NCI-H1417 treated with DMSO at 0.1 percent for 48 hours (cell line): ENCODE measurements at places on chromosomes 2 and 18.
A peak's percentile ranks its signal among the peaks of the same experiment; 100 is the strongest.

GRCh38 chr2:181431674-181432073 is 25.5 kb upstream of the ITGA4 start:
- no peak for DNase-seq

GRCh38 chr2:241216211-241216761 is 27.8 kb downstream of the ANO7 start:
- DNase-seq = no peak

DNA sequence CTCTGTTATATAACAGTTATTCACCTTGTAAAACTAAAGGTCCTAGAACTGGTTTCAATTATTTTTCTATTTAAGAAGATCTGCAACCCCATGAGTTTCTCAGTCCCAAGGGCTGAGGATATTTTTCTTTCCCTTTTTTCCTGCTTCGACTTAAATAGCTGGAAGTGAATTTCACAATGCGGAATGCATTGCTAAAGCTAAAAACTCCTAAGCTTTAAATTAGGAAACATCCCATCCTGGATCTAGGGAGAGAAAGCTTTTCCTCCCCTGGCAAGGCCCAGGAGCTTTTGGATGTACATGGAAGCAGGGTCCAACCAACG is 1.4 kb downstream of the RFX8 start:
- DNase-seq = no peak

DNA sequence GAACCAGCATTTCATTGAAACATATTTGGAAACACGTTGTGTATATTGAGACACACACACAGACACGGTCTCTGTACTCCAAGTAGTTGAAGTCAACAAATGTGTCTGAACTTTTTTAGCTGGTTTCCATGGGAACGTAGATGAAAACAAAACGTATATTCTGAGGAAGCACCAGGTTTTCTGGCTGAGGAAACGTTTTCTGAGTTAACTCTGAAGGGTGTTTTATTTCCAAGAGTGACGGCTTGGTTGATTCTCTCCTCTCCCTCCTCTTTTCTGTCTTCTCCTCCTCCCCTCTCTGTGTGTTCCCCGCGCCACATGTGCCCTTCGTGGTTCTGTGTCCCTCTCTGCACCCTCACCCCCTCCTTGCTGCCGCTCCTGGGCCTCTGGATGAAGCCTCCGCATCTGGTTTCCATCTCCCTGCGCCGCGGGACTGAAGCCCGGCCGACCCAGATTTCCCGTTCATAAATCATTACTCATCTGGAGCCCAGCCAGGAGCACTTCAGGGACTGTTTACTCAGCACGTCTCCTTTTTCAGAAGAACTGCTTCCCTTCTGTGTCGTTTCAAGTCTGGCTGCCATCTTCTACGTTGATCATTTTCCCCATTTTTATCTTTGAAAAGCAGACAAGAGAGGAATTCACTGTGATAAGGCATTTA is 122.7 kb downstream of the COL6A3 start:
- DNase-seq = peak; percentile 59

GRCh38 chr2:99472600-99472960 is 17.2 kb downstream of the REV1 start:
- no peak for DNase-seq

DNA sequence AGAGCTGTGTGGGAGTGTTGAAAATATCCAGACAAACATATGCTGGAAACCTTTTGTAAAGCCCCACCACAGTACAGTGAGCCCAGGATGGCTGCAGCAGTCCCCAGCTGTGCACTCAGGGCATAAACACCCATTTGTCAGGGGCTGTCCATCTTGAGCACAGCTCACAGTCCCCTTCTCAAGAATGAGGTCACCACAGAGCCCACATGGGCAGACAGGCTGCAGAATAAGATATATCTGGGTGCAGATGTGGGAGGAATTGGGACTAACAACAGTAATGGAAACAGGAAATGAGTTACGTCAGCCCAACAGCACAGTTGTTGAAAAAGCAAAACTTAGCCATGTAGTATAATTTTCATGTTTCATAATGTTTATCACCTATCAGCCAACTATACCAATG is 219.6 kb downstream of the ETAA1 start:
- no peak for DNase-seq

GRCh38 chr2:48283586-48284269 is 246.2 kb upstream of the STON1 start:
- no peak for DNase-seq

DNA sequence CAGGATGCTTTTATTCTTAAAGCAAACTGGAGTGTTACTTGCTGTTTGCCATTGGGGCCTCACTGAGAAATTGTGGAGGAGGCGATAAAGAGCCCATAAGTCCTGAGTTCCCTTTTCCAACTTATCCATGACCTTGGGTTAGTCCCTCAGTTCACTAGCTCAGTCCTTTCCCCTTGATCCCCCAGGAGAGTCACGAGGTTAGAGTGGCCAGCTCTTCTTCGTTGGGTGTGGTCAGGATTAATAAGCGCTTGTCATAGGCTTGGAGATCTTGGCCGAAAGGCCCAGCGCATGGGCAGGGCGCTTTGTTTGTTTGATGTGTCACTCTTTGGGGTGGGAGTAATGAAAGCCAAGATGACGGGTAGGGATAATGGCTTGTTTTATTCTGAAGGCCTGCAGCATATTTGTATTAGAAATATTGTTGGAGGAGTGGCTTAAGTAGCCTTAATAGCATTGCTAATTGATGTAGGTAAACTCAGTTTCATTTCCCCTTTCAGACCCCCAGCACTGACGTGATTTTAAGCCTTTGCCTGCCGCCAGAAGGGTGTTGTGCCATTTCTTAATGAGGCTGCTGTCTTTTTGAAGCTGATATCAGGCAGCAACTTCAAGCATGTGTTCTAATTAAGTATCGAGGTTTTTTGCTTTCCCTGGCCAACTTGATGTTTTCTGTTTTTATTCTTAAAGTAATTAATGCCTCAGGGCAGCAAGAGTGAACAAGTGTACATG is 15.7 kb downstream of the GRHL1 start:
- DNase-seq = no peak

DNA sequence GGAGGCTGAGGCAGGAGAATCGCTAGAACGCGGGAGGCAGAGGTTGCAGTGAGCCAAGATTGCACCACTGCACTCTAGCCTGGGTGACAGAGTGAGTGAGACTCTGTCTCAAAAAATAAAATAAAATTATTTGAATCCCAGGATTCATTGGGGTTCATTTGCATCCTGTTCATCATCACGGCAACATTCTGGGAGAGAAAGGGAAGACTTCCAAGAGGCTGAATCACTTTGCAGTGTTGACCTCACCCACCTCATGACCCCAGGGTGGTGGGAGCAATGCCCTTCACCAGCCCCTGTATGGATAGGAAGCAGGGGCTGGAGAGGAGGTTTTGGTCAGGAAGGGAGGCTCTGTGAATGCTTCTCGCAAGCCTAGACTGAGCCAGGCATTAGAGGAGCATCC is 195.6 kb downstream of the CTIF start:
- no peak for DNase-seq

DNA sequence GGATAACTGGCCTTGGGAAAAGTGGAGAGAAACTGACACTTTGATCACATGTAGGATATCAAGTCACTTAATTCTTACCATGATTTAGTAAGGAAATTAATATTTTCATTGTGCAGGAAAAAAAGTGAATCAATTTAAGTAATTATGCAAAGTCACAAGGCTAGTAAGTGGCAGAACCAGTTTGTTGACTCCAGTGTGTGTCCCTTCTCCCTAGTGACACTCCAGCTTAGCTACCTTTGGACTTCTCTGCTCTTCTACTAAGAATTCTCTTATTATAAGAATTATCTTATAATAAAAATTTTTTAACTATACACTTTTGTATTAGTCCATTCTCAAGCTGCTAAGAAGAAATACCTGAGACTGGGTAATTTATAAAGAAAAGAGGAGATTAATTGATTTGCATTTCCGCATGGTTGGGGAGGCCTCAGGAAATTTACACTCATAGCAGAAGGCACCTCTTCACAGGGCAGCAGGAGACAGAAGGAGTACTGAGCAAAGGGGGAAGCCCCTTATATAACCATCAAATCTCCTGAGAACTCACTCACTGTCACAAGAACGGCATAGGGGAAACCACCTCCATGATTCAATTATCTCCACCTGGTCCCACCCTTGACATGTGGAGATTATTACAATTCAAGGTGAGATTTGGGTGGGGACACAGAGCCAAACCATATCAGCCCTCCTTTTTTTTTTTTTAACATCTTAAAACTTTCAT is 13.6 kb downstream of the COL4A4 start:
- no peak for DNase-seq

DNA sequence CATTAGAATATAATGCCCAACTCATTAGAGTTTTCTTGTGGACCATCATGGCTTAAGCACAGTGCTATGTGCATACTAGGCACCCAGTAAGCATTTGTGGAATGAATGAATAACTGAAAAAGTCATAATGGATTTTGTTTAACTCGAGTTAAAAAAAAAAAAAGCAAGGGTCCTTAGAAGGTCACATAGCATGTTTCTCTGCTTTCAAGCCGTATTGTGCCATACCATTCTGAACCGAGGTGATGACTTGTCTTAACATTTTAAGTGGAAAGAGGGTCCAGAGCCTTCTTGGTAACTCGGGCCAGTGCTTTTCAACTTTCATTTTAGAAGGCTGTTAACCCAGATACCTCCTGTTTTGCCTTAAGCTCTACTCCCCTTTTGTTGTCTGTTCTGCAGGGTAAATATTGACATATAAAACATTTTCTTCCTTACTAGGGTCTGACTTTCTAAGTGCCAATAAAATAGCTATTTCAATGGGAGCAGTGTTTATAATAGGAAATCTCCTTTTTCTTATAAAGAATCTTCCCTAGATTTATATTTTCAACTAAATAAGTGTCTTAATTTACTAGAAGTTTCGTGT is 787 bp upstream of the ADGRF3 start:
- DNase-seq = no peak

DNA sequence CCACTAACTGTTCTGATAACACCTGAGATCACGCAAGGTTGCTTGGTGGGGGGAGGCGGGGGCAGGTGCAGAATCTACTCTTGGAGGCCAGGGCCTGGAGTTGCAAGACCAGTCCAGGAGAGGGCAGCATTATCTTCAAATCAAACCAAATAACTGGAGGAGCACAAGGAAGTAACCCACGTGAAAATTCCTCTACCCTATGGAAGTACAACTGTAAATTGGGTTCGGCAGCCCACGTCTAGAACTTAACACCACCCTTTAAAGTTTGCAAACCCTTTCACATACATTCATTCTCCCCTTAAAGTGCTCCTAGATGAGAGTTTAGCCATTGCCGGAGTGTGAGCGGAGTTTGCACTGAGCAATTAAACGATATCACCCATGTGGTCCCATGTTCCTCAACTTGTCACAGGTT is 19.6 kb upstream of the CXCR1 start:
- DNase-seq = no peak
